ENCODE measurements at places on chromosomes 4 and X.

GRCh38 chrX:113962343-113962742 lies 621.5 kb upstream of the HTR2C start:
- DNase-seq, result no peak

DNA sequence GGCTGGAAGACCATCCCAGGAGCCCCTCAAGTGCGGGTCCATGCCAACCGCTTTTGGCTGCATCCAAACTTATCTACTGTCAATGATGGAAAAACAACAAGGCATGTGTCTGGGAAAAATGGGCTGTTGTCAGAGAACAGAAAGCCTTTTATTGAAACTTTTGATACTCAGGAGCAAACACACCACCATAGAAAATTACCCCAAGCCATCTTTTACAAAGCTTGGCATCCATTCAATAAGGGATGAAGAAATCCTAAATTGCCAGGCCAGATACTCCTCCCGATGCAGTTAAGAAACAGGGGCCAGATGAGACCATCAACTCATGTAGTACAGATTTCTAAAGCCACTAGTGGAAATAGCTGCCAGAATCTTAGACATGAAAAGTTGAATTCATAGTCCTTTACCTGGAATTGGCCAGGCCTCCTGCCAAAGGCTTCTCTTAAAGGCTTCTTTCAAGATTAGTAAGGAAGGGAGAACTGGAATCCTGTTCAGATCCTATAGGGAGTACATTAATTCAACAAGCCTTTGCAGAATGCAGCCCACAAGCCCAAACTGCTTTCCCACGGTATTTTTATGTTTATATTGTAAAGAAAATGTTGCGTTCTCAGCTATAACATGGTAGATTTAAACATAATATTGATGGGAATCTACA lies 145.4 kb upstream of the MAP3K15 start:
- no peak for DNase-seq

- DNase-seq, result no peak
These were observed 76.7 kb upstream of the IGSF1 start for GRCh38 chrX:131365766-131366165.

DNA sequence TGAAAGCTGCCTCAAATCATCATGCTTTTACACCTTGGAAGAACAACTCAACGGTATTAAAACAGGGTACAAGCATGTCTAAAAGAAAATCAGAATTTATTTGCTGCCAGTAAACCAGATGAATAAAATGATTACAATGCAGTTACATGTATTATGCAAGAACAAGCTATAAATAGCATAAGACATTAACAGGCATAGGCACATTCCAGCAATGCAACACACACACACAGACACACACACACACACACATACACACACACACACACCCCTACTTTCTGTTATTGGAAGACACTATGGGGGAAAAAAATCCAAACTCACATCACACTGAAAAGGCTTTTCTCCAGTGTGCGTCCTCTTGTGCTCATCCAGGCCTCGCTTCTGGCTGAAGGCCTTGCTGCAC lies 212.5 kb downstream of the PRDM5 start:
- DNase-seq, result no peak

DNA sequence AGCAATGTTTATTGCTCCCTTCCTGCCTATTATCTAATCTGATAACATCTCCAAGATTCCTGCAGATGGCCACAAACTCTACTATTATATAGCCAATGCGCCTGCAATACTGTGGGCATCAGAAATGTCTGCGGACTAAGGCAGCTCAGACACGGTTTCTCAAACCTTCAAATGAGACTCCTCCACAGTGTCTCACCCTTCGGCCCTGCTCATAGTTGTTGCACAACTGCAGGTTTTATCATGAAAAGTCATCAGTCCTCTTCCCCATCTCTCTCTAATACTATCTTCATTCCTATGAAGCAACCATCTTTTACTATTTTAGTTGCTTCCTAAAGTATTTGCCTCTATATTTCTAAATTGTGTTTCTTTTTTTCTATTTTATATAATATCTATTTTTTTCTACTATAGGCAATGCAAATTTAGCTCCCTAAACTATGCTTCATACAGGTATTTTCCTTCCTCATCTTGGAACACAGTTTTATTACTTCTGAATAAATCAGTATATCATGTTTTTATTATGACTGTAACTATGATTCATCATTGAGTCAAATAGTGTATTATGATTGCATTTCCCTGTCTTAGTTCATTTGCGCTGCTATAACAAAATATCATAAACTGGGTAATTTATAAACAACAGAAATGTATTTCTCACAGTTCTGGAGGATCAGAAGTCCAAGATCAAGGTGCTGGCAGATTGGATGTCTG lies 129.7 kb upstream of the EDNRA start:
- DNase-seq, result no peak

GRCh38 chr4:102338405-102338804 lies 6.9 kb downstream of the SLC39A8 start:
- no peak for DNase-seq

Data from NCI-H526 treated with DMSO at 0.1 percent for 48 hours (cell line).